AG08396 (cell line): ENCODE measurements at places on chromosomes 6 and 20.

GRCh38 chr6:118740372-118740771 is 89.0 kb upstream of the CEP85L start:
- no peak for DNase-seq

- no peak for DNase-seq
These were observed 48.8 kb downstream of the KIZ start for GRCh38 chr20:21174516-21175239.

DNA sequence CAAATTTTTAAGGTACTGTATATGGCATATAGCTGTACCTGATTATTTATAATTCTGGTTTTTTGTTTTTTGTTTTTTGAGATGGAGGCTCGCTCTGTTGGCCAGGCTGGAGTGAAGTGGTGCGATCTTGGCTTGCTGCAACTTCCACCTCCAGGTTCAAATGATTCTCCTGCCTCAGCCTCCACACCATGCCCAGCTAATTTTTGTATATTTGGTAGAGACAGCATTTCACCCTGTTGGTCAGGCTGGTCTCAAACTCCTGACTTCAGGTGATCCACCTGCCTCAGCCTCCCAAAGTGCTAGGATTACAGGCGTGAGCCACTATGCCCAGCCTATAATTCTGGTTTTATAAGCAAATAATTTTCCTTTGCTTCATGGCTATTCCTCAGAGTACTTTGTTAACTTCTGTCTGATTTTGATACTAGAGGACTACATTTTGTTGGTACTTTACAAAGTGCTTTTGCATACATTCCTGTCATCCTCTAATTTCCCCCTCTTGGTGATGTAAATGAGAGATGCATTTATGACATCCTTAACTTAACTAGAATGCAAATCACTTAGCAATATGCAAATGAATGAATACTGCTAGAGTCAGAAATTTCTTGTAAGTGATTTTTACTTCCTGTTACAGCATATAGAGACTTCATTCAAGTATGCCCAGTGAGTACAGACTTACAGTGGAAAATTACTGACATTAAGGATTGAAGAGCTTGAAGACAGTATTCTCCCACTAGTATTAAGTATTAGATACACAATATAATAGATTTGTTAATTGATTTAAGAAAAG is 35.7 kb upstream of the ARID1B start:
- DNase-seq: no peak

DNA sequence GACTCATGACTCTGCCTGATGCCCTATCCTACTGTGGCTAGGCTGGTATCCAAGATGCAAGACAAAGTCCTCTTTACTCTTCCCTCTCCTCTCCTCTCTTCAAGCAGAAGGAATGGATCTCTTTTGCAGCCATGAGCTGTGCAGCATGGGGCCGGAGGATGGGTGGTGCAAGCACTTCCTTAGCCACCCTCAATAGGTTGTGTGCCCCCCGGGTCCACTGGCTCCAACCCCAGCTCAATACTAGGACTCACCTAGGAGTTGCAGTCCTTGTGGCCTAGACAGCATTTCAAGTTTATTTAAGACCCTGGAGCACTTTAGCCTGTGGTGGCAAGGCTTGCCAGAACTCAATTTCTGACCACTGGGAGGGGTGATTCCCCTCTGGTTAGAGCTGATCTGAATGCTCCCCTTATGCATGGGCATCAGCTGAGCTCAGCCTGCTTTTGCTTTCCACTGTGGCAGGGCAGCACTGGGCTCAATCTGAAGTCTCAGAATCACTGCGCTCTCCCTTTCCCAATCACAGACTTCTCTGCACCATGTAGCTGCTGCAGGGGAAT is 29.0 kb upstream of the GRM4 start:
- DNase-seq: peak; percentile 1

DNA sequence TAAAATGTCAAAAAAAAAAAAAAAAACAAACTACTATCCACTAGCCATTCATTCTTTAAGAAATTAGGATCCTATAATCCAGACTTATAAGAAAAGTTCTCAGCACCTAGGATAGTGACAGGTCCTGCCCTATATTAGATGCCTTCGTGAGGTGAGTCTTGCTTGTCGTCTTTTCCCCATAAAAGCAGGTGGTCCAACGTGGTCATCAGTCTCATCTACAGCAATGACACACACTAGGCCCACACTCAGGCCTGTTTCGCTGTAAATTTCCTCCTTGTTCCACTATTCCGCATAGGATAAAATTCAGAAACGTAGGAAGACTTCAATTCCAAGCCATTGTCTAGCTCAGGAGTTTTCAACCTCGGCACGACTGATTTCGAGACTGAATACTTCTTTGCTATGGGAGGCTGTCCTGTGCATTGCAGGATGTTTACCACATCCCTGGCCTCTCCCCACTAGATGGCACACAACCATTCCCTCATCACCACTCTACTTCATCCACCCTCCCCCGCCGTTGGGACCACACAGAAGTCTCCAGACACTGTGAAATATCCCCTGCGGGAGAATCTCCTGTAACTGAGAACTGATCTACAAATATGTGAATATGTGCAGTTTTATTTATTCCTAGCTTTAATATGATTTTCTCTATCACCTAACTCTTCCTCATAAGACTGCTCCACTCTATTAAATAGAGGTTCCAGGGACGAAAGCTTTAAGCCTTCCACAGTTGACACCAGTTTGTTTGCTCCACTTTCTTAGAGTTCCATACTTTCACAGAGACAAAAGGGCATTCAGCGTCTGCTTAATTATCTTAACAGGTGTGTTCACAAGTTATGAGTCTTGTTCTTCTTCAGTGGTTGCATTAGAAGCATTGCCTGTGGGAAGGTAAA is 346.3 kb downstream of the BMP2 start:
- DNase-seq: no peak

DNA sequence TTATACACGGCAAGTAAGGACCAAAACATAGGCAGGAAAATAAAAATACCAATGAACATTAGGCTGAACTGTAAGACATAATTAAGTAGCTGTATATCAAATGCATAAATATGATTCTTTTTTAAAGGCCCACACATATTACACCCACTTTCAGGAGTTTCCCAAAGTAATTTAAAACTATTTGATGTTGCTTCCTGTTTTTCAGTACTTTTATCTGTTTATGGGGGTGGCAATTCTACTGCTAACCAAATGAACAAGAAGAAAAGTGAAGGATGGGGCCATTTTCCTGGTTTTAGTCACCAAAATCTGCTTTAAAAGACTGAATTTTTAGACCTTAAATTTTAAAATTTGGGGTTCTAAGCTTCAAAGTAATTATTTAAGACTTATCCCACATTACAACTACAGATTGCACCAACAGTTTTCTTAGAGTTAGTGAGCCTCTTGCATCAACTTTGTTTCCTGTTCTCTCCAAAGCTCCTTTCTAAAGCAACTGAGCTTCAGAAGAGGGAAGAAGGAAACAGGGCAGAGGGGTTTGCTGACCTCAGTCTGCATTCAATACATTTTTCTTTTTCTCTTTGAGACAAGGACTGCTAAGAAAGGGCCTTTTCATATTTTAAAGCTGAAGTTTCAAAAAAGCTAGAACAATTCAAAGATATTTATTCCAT is 191.0 kb downstream of the BACH2 start:
- no peak for DNase-seq

DNA sequence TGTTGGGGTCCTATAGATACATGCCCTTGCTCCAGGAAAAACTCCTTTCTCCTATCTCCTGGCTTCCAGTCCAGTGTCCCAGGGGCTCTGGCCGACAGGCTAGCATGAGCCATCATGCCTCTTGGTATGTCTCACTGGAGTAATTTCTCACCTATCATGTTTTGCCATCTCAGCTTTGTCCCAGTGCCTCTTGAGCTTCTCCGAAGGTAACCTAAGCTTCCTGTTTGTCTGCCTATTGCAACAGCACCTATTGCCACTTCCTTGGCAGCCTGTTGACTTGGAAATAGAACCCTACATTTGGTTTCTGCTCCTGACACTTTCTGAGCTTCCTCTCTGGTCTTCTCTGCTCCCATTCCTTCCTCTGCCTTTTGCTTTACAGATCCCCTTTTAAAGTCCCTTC is 197.7 kb downstream of the KCNQ5 start:
- no peak for DNase-seq

DNA sequence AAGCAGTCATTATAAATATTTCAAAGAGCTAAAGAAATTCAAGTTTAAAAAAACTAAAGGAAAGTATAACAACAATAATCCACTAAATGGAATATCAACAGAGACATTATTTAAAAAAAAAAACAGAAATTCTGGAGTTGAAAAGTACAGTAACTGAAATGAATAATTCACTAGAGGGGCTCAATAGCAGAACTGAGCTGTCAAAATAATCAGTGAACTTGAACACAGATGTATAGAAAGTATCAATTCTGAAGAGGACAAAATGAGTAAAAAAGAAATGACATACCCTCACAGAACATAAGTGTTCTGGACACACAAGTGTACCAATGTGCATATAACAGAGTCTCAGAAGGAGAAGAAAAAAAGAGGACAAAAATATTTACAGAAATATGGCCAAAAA is 191.6 kb upstream of the RUNX2 start:
- DNase-seq: no peak

GRCh38 chr6:93749930-93750329 is 330.6 kb upstream of the EPHA7 start:
- DNase-seq: no peak

DNA sequence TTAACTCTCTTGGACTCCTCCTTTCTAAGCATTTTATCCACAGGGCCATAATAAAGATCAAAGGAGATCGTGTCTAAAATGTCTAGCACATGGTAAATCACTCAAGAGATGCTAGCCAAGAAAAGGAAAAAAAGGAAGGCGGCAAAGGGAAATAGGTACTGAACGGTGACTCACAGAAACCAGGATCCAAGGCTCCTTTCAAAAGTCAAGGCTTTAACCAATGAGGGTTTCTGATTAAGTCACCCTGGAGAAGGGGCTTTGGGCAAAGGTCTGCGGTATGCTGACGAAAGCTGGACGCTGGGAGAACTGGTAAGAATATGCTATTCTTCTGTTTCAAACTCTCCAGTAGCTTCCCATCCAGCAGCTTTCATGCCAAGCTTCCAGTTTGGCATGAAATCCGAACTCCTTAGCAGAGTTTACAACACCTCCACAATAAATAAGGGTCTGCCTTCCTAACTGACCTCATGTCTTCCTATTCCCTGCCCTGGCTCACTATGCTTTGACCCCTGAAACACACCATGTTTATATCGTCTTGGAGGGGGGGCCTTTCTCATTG is 1.0 kb downstream of the TOMM34 start:
- no peak for DNase-seq

- no peak for DNase-seq
These were observed 403.0 kb upstream of the FLRT3 start for GRCh38 chr20:14740380-14740779.

GRCh38 chr6:30169658-30170614 is 6.6 kb downstream of the TRIM15 start:
- peak; percentile 64 for DNase-seq
